ENCODE measurements at places on chromosomes 11 and 22. TPM values are rescaled to one million over a fixed set of nuclear protein-coding genes. Genes with fewer than 3 reads are reported as not detected.

DNA sequence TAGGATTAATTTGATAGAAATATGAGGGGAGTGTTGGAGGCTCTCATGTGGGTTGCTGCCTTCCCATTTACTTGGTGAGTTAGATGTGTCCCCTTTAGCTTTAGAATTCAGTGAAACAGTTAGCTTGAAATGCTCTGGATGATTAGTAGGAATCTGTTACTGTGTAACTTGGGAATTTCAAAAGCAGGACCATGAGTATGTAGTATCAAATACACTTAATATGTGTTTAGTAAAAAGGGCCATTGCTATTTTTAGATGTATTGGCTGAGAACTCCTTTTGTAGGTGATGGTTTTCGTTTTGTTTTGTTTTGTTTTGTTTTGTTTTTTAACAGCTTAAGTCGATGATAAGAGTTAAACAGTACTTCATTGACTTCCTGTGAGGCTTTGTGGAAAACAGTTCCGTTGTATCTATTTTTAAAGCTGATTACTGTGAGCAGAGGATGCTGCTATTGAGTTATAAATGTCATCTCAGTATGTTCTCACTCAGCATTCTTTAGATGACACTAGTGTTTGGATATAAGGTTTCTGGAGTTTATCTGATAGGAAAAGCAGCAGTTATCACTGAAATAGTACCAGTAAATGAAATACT, 53.5 kb downstream of the MCAM start:
- no peaks in the 10 kb centered on the region for H3K36me3 ChIP-seq
- no peak for DNase-seq
- H3K27me3 ChIP-seq, result no peaks in the 10 kb centered on the region
- H3K4me3 ChIP-seq, result no peak overlapping the region

DNA sequence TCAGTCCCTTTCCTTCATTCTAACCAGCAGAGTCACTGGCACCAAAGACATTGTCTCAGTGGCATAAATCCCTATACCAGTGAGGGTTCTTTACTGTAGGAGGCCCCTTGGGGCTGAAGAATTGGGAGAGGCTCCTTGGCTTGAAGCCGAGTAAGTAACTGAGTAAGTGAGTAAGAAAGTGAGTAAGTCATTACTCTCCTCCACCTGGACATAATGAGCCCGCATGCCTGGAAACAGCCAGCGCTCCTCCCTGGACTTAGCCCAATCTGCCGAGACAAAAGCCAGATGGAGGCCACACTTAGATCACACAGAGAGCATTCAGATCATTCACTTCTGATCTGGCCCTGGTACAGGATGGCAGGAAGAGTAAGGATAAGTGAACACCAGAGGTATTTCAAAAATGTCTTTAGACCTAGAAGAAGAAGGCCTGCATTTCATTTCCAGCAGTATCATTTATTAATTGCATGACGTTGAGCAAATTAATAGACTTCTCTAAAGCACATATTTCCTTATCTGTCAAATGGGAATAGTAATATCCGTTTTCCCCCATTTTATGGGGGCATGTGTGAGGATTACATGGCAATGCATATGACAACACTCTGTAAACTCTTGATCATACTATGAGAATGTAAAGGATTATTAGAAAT, 8.2 kb upstream of the MICAL3 start:
- no peaks in the 10 kb centered on the region for H3K4me1 ChIP-seq
- no peak overlapping the region for H3K27ac ChIP-seq
- no peaks in the 10 kb centered on the region for H3K27me3 ChIP-seq
- peak; percentile 72 for DNase-seq
- no peak overlapping the region for H3K4me3 ChIP-seq

DNA sequence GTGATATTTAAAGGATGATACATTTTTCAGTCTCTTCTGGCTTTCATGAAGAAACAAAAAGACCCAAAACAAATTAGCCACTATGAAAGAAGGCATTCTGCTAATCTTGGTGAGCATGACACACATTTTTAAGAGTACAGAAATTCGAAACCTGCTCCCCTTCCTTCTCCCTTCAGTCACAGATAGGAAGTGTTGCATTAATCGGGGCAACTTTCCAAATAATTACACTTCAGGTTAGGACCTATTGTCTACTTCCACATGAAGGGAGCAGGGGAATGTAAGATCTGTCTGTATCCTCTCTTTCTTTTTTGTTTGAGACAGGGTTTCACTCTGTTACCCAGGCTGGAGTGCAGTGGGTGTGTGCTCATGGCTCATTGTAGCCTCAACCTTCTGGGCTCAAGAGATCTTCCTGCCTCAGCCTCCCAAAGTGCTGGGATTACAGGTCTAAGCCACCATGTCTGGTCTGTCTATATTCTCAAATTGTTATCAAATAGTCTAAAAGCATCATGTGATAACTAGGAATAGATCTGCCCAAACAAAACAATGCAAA, 45.8 kb downstream of the NCAM1 start:
- no peak for DNase-seq
- no peaks in the 10 kb centered on the region for H3K36me3 ChIP-seq
- H3K27me3 ChIP-seq, result 0 out of 2 replicates have a peak, but pooled peaks cover 2% of the 10 kb centered on the region

GRCh38 chr22:23279781-23280180, 99.5 kb downstream of the BCR start:
- no peak for DNase-seq
- no peak overlapping the region for H3K27ac ChIP-seq
- H3K36me3 ChIP-seq, result no peaks in the 10 kb centered on the region
- H3K27me3 ChIP-seq, result no peaks in the 10 kb centered on the region
- H3K4me3 ChIP-seq, result no peak overlapping the region

- H3K36me3 ChIP-seq, result no peaks in the 10 kb centered on the region
- H3K27ac ChIP-seq, result no peak overlapping the region
- no peak for DNase-seq
- H3K4me3 ChIP-seq, result no peak overlapping the region
Observed at GRCh38 chr22:36759481-36760159, 16.3 kb downstream of the IFT27 start.

DNA sequence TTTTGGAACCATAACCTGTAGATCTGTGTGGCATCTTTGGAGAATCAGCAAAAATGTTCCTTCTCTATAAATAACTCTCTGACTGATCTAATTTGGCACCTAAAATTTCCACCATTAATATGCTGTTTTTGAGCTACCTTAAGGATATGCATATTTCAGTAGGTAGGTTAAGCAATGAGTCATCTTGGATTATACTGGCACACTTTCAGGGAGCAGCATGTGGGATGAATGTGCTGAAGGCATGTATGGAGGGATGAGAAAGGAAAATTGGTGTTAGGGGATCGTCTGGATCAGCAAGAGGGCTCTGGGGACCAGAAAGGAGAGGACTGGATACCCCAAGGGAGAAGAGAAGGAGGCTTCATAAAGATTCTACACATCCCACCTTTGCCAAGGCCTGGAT, 44.6 kb upstream of the ELF5 start:
- H3K36me3 ChIP-seq, result no peaks in the 10 kb centered on the region
- H3K27me3 ChIP-seq, result peaks cover 28% of the 10 kb centered on the region
- H3K4me1 ChIP-seq, result no peaks in the 10 kb centered on the region
- DNase-seq, result no peak

GRCh38 chr11:47768101-47768612, 1.0 kb upstream of the FNBP4 start:
- peaks cover 16% of the 10 kb centered on the region for H3K36me3 ChIP-seq
- H3K4me3 ChIP-seq, result peak overlapping the region; percentile 84
- peak overlapping the region; percentile 95 for H3K27ac ChIP-seq

DNA sequence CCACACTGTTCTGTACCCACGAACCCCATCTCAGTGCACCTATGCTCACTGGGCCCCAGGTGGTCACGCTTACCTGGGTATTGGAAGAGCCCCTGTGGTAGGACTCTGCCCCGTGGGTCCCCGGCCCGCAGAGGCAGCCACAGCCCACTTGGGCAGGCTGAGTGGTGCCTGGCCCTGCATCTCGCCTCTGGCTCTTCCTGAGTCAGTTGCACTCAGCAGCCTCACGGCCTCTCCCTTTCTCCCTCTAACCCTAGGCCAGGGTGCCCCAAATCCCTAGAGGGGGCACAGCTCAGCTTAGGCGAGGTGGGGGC, 9.7 kb downstream of the CRELD2 start:
- H3K36me3 ChIP-seq, result no peaks in the 10 kb centered on the region
- H3K27me3 ChIP-seq, result no peaks in the 10 kb centered on the region
- H3K27ac ChIP-seq, result no peak overlapping the region

ADAMTS8 gene
- 0.15 TPM for total RNA-seq

All from Panc1 (cell line).